ENCODE measurements at places on chromosomes 12 and 14.
A peak's percentile ranks its signal among the peaks of the same experiment; 100 is the strongest.

DNA sequence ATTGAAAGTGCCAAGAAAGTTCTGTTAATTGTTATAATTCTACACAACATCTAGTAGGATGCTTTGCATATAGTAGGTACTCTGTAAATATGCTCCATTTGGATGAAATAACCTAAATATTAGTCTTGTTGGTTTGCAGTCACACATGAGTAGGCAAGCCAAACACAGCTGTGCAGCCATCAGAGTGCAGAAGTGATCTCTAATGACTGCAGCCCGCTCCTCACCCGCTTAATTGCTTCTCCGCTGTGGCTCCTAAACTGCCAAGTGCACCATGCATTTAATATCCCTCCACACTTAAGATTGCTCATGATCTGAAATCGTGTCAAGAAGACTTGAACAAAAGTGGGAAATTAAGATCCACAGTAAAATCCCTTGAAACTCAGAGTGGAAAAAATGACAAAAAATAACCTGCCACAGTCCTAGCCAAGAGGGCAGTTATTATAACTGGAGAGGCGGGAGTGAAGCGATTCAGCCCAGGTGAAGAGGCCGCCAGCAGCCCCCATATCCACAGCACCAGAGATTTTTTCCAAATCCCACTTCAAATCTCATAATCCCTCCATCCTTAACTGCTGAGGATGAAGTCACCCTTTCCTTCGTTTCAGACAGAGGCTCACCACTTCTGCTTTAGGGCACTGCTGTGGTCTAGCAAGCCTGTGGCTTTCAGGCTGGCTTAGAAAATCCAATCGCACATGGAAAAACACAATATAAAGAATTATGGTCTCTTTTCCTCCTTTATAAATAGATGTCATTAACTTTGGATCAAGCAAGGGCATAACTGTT is 69.5 kb downstream of the TMEM30B start:
- DNase-seq, result peak; percentile 97

GRCh38 chr12:86590296-86590695 is 334.1 kb upstream of the MGAT4C start:
- no peak for DNase-seq

GRCh38 chr12:94222351-94223084 is 74.1 kb downstream of the PLXNC1 start:
- no peak for DNase-seq

- no peak for DNase-seq
Observed at GRCh38 chr12:98417266-98417665, 98.1 kb upstream of the TMPO start.

GRCh38 chr14:105855246-105855892 is 329.0 kb downstream of the TMEM121 start:
- DNase-seq, result no peak

- no peak for DNase-seq
Observed at GRCh38 chr14:71481021-71481654, 451.1 kb upstream of the RGS6 start.

- DNase-seq, result no peak
Observed at GRCh38 chr14:76015191-76015590, 29.6 kb downstream of the IFT43 start.

GRCh38 chr12:3138941-3139511 is 61.8 kb downstream of the TSPAN9 start:
- no peak for DNase-seq

- no peak for DNase-seq
Observed at GRCh38 chr12:45713078-45713477, 16.4 kb upstream of the ARID2 start.

DNA sequence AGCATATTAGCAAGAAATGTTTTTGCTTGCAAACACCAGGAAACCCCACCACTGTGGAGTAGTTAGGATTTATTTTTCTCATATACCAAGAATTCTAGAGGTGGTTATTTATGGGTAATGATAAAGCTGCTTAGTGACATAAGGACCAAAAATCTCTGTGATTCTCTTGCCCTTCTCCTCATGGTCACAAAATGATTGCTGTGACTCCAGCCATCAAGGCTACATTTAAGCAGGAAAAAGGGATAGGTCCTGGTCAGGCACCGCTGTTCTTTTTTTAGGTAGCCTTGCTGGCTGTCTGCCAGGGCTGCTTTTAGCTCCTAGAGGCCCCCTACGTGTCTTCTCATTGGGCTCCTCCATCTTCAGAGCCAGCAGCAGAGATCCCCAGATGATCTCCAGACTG is 104.2 kb downstream of the AACS start:
- DNase-seq, result no peak

DNA sequence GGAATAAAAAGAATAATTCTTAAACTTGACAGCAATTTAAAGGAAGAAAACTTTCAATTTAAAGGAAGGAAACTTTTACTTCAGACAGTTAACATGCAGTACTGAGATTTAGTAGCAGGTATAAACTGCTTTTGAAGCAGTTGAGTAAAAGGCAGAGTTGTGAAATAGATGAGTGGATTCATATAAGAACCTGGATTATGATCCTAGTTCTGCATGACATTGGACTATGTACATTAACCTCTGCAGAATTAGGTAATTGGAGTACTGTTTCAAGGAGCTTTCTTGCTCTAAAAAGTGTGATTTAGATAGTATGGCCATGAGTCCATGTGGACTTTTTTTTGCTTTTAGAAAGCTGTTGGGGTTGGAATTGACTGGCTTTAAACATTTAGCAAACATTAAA is 29.7 kb downstream of the ATP2A2 start:
- no peak for DNase-seq

- no peak for DNase-seq
Observed at GRCh38 chr12:48997719-48998496, 1.3 kb downstream of the DDN start.

GRCh38 chr12:58067610-58068387 is 126.4 kb downstream of the ATP23 start:
- no peak for DNase-seq

DNA sequence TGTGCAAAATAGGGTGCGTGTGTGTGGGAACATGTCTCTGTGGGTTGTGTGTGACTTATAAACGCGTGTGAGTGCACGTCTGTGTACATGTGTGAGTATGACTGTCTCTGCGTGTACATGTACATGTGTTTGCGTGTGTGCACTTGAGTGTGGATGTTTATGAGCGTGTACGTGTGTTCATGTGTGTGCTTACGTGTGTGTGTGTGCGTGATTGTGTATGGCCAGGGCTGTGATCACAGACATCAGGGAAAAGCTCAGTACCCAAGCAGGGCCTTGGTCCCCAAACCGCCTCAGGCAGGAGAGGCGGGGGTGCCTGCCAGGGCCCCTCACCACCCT is 326.3 kb upstream of the DIO3 start:
- no peak for DNase-seq

Data from NCI-H187 treated with DMSO at 0.1 percent for 48 hours (cell line).